ENCODE measurements at places on chromosomes 2 and 18.

- DNase-seq: no peak
Measured at GRCh38 chr2:241279413-241279812, 36.1 kb downstream of the HDLBP start.

GRCh38 chr2:57516698-57517340, 529.8 kb upstream of the VRK2 start:
- no peak for DNase-seq

DNA sequence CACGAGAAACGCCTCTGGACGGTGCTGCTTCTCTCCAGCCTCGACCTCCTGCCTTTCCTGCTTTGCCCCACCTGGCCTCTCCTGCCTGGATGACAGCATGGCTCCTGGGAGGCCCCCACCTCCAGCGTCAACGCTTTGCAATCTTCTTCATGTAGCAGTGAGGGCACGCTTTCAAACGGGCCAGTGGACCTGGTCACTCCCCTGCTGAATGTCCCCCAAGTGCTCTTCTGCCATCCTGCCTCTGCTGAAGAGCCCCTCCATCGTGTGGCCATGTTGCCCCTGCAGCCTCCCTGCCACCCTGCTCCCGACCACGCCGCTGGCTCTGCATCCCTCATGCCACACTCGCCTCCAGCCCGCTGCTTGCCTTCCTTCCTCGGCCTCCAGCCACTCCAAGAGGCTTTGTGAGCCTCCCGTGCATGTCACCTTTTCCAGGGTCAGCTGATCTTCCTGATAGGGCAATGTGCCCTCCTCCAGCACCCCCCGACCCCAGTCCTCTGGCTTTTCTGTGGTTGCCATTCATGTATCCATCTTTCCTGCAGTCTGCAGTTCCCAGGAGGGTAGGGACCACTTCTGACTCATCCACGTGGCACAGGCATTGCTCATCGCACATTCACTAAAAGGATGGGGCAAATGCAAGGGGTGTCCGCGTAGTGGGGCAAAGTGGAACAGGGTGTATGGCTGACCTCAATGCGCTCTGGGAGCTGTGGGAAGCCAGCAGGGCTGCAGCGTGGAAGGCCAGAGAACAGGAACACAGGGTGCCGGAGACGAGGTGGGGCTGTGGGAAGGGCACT, 268.8 kb downstream of the TWIST2 start:
- no peak for DNase-seq

- peak; percentile 93 for DNase-seq
Measured at GRCh38 chr2:100013892-100014677, 128.3 kb downstream of the AFF3 start.

GRCh38 chr2:163888591-163888990, 152.8 kb upstream of the FIGN start:
- no peak for DNase-seq

- no peak for DNase-seq
Measured at GRCh38 chr2:26177122-26177521, 4.2 kb downstream of the GAREM2 start.

All from kidney epithelial cell (primary cell).